Ovary (tissue), 10 donors: ENCODE measurements at places on chromosomes 5 and 9.

DNA sequence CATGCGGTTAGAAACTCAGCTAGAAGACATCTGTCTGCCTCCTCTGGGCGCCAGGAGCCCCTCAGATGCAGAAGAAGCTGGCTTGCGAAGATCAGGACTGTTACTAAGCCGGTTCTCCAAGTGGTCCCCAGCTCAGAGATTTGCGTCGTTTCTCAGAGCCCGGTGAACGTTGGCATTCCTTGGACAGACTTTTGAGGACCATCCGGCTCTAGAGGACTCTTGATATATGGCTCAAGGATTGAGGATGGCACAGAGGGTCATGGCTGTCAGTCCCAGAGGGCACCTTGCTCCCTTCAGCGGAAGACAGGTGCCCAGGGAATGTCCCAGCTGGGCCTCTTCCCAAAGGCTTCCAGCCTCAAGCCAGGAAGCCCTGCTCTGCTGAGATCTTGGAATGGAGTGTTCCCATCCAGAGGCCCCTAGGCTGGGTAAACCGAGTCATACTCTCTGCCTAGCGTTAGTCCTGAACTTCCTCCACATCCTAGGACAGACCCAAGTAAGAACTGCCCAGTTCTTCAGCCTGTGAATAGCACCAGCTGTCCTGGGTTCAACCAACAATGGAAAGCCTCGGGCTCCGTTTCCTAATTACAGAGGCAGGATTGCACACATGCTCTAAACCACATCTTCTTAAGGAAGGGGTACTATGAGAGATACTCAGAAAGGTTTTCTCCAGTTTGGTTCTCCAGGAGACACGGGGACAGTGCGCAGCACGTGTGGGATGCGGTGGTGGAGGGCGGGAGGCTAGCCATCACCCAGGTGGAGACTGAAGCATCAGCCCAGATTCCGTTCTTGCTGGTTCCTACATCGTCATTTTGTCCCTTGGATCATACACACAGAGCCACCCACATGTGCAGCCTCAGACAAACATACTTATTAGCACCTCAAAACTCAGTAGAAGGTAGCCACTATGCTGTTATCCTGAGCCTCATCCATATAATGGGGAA, 51.4 kb downstream of the ZNF354C start:
- no peaks in the 10 kb centered on the region for H3K27me3 ChIP-seq
- H3K4me3 ChIP-seq = no peak overlapping the region
- DNase-seq = no peak
- H3K4me1 ChIP-seq = no peaks in the 10 kb centered on the region

GRCh38 chr9:126874546-126875314, 14.3 kb downstream of the ZBTB34 start:
- DNase-seq = no peak
- H3K27ac ChIP-seq = no peak overlapping the region
- H3K27me3 ChIP-seq = no peaks in the 10 kb centered on the region
- no peaks in the 10 kb centered on the region for H3K36me3 ChIP-seq
- H3K4me1 ChIP-seq = peaks cover 1% of the 10 kb centered on the region

GRCh38 chr5:157167214-157167621, 1.2 kb upstream of the GARIN3 start:
- no peaks in the 10 kb centered on the region for H3K27me3 ChIP-seq
- H3K27ac ChIP-seq = no peak overlapping the region
- H3K4me3 ChIP-seq = no peak overlapping the region

DNA sequence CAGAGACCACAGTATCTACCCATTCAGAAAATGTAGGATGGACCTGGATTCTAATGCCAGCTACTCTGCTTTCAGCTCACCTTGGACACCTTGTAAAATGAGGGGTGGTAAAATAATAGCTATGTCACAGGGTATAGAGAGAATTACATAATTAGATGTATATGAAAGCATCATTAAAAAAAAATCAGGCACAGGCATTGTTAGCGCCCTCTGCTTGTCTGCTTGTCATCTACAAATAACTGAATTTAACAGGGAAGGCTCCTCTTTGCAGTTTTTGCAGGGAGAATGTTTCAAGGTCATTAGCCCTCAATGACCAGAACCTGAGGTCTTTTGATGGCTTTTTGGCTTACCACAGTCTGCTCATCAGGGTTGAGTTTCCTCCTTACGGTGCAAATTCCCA, 58.0 kb downstream of the GPR21 start:
- DNase-seq = no peak
- no peak overlapping the region for H3K27ac ChIP-seq
- H3K4me1 ChIP-seq = peaks cover 3% of the 10 kb centered on the region
- H3K36me3 ChIP-seq = no peaks in the 10 kb centered on the region
- no peak overlapping the region for H3K4me3 ChIP-seq

- no peak overlapping the region for H3K27ac ChIP-seq
- H3K27me3 ChIP-seq = no peaks in the 10 kb centered on the region
- H3K36me3 ChIP-seq = no peaks in the 10 kb centered on the region
- H3K4me3 ChIP-seq = no peak overlapping the region
These were observed 35.9 kb downstream of the KIF2A start for GRCh38 chr5:62341783-62342475.

- no peak for DNase-seq
- H3K27me3 ChIP-seq = peaks cover 3% of the 10 kb centered on the region
- no peaks in the 10 kb centered on the region for H3K4me1 ChIP-seq
These were observed 21.9 kb downstream of the ARRDC3 start for GRCh38 chr5:91361055-91361701.

DNA sequence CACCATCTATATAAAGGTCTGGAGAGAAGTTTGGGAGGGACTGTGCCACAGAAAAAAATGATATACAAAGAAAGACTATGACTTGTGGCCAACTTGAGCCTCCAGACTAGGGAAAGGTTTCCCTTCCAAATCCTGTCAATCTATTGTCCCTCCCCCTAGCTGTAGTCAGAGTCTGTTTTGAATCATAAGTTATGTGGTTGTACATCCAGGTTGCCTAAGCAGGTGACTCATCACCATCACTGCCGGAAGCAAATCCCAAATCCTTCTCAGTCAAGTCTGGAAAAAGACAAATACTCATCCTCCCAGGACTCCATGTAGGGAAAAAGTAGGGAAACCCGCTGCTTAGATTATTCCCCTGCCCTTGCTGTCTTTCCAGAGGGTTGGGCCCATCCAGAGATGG, 235.7 kb downstream of the CDK5RAP2 start:
- no peak overlapping the region for H3K27ac ChIP-seq
- no peaks in the 10 kb centered on the region for H3K4me1 ChIP-seq
- DNase-seq = no peak
- H3K36me3 ChIP-seq = no peaks in the 10 kb centered on the region
- no peaks in the 10 kb centered on the region for H3K27me3 ChIP-seq
